ENCODE measurements at places on chromosomes 1 and 21. TPM values are rescaled to one million over a fixed set of nuclear protein-coding genes. Genes with fewer than 3 reads are reported as not detected.

Gene PTGFRN
- 37.7 TPM for total RNA-seq

Gene KIF2C
- total RNA-seq, result 5.8 TPM

Gene HPCAL4
- 15.8 TPM for total RNA-seq

Gene RASSF5
- total RNA-seq, result 2.0 TPM
